ENCODE measurements at places on chromosomes 11 and 22. TPM values are rescaled to one million over a fixed set of nuclear protein-coding genes. Genes with fewer than 3 reads are reported as not detected.

DNA sequence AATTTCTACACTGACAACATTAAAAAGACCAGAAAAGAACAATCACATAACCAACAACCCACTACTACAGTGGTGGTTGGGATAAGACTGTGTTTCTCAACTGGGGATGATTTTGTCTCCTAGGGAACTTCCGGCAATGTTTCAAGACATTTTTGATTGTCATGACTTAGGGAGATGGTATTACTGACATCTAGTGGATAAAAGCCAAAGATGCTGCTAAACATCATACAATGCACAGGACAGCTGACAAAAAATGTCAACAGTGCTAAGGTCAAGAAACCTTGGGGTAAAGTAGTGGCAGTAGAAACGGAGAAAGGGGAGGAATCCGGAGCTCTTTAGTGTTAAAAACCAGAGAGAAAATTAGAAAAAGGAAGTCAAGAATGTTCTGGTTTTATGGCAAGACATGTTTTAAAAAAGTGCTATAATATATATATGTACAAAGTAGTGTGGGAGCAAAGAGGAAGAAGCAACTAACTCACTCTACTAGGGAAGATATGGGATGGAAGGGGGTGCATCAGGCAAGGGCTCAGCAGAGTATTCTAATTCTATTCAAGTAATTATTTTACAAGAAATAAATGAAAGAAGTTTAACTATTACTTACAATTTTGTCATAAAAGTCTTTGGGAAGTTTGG is 37.2 kb downstream of the CKAP5 start:
- peaks cover 21% of the 10 kb centered on the region for H3K4me1 ChIP-seq
- H3K36me3 ChIP-seq = peaks cover 63% of the 10 kb centered on the region
- DNase-seq = no peak
- H3K4me3 ChIP-seq = no peak overlapping the region

KCNJ5 gene
- total RNA-seq = not detected

DNA sequence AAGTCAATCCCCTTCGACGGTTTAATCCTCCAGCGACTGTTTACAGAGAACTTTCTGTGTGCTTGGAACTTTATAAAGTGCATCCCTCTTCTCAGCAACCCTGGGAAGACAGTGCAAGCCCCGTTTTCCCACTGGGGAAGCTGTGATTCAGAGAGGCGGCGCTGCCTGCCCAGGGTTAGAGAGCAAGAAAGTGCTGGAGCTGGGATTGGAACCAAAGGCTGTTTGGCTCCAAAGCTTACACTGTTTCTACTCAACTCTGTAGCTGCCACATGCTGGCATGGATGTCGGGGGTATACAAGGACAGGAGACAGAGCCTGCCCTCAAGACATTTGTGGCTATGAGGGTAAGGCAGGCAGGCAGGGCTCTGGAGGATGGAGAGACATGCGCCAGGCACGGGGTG is 13.0 kb downstream of the FBLN1 start:
- H3K4me1 ChIP-seq = no peaks in the 10 kb centered on the region
- H3K27me3 ChIP-seq = no peaks in the 10 kb centered on the region
- no peaks in the 10 kb centered on the region for H3K36me3 ChIP-seq
- DNase-seq = no peak

- DNase-seq = no peak
- H3K4me3 ChIP-seq = no peak overlapping the region
- peaks cover 20% of the 10 kb centered on the region for H3K4me1 ChIP-seq
These were observed 371 bp downstream of the CCDC116 start for GRCh38 chr22:21632931-21633330.

OR52N4 gene
- total RNA-seq = not detected

DNA sequence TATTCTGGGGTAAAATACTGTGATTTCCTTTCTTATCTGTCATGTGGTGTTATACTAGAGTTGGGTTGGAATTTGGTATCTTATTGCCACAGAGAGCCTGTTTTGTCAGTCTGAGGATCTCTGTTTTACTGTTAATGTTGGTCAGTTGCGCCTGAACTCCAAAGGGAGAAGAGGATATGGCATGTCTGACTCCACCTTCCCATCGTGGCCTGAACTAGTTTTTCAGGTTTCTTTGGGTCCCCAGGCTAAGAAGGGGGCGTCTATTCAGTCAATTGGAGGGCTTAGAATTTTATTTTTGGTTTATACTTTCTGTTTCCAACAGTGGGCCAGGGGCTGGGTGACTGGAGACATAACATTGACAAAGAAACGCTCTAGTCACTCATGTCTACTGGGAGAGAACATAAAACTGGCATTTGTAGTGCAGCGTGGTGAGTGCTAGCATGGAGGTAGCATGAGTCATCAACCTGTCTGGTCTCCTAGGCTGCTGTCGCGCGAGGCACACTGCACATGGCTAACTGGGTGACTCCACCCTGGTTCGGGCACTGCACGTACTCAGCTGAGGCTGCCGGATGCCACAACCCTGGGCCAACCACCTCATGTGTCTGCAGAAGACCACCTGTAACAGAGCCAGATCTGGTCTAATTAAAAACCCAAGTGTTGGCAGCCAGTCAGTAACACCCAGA is 120.1 kb upstream of the OR9Q1 start:
- H3K4me3 ChIP-seq = no peak overlapping the region
- peaks cover 4% of the 10 kb centered on the region for H3K4me1 ChIP-seq
- H3K27me3 ChIP-seq = no peaks in the 10 kb centered on the region
- no peaks in the 10 kb centered on the region for H3K36me3 ChIP-seq
- DNase-seq = no peak

SAA1 gene
- not detected for total RNA-seq

GRCh38 chr11:3052109-3052479 is 5.1 kb downstream of the CARS1 start:
- H3K36me3 ChIP-seq = peaks cover 21% of the 10 kb centered on the region
- H3K4me3 ChIP-seq = no peak overlapping the region
- no peak overlapping the region for H3K27ac ChIP-seq
- no peaks in the 10 kb centered on the region for H3K27me3 ChIP-seq

ASCL2 gene
- total RNA-seq = 0.23 TPM

DNA sequence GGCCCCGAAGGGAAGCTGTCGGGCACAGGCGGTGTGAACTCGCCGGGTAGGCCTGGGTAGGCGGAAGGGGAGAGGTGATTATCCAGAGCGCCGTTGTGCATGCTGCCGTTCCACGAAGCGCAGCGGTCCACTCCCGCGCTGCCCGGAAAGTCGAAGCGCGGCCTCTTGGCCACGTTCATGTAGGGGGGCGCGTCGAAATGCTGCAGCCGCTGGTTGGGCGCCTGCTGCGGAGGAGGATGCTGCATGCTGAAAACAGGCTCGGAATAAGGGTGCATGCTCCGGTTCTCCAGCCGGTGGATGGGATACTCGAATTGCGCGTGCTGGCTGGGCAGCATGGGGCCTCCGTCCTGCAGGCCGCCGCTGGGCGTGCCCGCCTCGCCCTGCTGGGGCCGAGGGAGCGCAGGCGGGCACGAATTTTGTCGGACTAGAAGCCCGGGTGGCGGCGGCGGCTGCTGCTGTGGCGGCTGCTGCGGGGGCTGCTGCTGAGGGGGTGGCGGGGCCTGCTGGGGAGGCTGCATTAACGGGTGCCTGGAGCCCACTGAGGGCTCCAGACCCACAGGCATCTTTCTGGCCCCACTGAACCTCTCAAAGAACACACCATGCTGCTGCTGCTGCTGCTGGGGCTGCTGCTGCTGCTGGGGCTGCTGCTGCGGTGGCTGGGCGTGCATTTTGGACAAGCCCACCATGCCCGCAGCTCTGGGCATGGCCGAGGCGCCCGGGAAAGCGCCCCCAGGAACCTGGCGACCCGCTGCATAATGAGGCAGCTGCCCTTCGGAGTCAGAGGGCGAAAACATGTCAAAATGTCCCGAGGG is 2.3 kb downstream of the MN1 start:
- peaks cover 19% of the 10 kb centered on the region for H3K27me3 ChIP-seq
- H3K4me1 ChIP-seq = peaks cover 7% of the 10 kb centered on the region
- H3K36me3 ChIP-seq = no peaks in the 10 kb centered on the region
- peak overlapping the region; percentile 17 for H3K4me3 ChIP-seq
- no peak overlapping the region for H3K27ac ChIP-seq

GRCh38 chr11:16133867-16134266 is 222.5 kb downstream of the SOX6 start:
- H3K27me3 ChIP-seq = no peaks in the 10 kb centered on the region
- H3K4me1 ChIP-seq = no peaks in the 10 kb centered on the region
- H3K36me3 ChIP-seq = no peaks in the 10 kb centered on the region
- no peak overlapping the region for H3K27ac ChIP-seq

C11orf42 gene
- not detected for total RNA-seq

DNA sequence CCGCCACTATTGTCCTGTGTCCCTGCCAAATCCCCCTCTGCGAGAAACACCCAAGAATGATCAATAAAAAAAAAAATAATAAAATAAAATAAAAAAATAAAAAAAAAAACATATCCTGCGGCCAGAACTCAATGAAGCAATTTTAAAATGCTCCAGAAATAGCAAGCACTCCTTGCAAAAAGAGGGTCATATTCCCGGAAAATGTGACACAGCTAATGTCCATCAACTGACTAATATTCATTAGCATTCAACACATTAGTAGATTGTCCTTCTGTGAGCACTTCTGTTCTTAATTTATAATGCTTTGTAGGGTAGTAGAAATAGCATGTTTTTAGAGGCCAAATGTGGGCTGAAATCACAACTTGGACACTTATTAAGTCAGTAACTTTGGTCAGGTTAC is 252.3 kb upstream of the SESN3 start:
- no peaks in the 10 kb centered on the region for H3K4me1 ChIP-seq
- H3K36me3 ChIP-seq = no peaks in the 10 kb centered on the region
- H3K27ac ChIP-seq = no peak overlapping the region

GRCh38 chr11:129989149-129989813 is 13.4 kb downstream of the PRDM10 start:
- no peaks in the 10 kb centered on the region for H3K36me3 ChIP-seq
- no peak overlapping the region for H3K4me3 ChIP-seq
- H3K4me1 ChIP-seq = peaks cover 8% of the 10 kb centered on the region
- H3K27ac ChIP-seq = no peak overlapping the region
- DNase-seq = no peak

DNA sequence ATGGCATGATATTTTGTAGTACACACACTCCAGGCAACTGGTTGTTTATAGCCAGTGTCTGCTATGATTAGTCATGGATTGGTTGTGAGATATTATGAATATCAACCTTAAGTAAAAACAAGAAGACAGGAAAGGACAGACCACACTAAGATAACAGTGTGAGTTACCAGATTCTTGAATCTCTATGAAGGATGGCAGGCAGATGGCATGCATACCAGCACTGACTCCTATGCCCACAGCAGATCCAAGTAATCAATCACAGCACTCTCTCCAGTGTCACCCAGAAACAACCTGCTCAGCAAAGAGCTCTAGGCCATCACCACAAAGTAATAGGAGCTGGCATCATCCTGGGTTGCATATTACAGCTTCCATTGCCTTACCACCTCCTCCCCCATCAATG is 116.6 kb downstream of the GALNT18 start:
- H3K27ac ChIP-seq = no peak overlapping the region
- peaks cover 8% of the 10 kb centered on the region for H3K27me3 ChIP-seq
- no peaks in the 10 kb centered on the region for H3K36me3 ChIP-seq

- H3K36me3 ChIP-seq = no peaks in the 10 kb centered on the region
- DNase-seq = no peak
- H3K27ac ChIP-seq = no peak overlapping the region
- peaks cover 5% of the 10 kb centered on the region for H3K27me3 ChIP-seq
These were observed 15.2 kb upstream of the SLC6A5 start for GRCh38 chr11:20584093-20584774.

- peaks cover 6% of the 10 kb centered on the region for H3K4me1 ChIP-seq
- no peak overlapping the region for H3K27ac ChIP-seq
- no peak overlapping the region for H3K4me3 ChIP-seq
- peaks cover 2% of the 10 kb centered on the region for H3K27me3 ChIP-seq
- no peaks in the 10 kb centered on the region for H3K36me3 ChIP-seq
- no peak for DNase-seq
These were observed 65.5 kb downstream of the GRIK4 start for GRCh38 chr11:120577041-120577440.
